ENCODE measurements at places on chromosomes 11 and 22.

GRCh38 chr11:125770583-125770982 is 8.0 kb downstream of the PATE2 start:
- DNase-seq, result no peak

DNA sequence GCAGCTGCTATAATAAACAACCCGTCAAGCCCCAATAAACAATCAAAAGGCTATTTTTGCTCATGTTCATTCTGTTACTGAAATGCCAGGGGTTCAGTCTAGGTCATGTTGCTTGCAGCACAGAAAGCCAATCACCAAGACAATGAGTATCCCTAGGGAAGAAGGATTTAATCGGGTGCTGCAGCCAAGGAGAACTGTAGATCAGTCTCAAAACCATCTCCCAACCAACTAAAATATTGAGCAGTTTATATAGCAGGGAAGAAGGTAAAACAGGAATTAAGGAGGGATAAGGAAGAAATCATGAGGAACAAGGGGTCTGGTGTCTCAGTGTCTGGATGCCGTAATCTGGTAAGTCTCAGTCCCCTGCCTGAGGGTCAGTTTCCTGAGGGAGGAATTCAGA is 169.5 kb downstream of the BLID start:
- DNase-seq, result no peak

DNA sequence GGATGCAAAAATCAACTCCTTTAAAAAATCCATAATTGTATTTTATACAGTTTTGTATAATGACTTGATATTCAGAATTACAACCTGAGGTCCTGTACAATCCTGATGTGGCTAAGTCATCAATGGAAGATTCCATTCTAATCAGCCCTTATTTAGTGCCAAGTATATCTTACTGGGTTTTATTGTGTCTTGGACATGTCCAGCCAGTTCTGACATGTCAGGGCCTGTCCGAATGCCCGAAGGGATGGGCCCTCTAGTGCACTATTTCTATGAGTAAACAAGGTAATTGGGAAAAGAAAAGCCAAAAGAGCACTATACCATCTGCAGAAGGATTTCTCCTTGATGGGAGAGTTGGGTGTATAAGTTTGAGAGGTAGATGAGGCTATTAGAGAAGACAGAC is 412.9 kb downstream of the METTL15 start:
- DNase-seq, result no peak

GRCh38 chr22:38506118-38506962 is at the start of gene DDX17:
DDX17 (minus strand) TSS chr22:38506311.
- DNase-seq, result peak; percentile 88

DNA sequence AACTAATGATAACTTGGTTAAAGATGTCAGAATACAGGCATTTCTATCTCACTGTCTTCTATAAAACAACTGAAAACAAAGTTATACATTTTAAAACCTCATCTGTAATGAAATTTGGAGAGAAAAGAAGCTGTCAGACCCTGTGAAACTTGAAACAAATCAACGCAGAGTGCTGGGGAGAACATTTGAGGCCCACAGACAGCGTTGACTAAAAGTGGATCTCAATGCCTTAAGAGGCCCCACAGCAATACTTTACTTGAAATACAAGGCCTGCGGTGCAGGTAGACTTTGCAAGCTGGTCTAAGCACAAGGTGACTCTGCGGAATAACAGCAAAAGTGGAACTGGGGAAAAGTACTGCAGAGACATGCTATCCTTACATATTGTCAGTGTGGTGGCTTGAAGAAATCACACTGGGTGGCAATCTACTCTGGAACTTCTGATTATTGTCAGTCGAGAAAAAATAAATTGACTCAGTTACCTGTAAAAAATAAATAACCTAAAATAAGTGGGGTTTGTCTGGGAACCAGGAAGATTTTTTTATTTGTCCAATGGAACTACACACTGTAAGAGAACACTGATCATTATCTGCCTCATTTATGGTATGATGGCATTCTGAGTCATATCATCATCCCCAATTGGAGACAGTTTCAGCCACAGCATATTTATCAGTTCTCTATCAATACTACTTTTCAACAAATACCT is 138.9 kb downstream of the LUZP2 start:
- peak; percentile 41 for DNase-seq

DNA sequence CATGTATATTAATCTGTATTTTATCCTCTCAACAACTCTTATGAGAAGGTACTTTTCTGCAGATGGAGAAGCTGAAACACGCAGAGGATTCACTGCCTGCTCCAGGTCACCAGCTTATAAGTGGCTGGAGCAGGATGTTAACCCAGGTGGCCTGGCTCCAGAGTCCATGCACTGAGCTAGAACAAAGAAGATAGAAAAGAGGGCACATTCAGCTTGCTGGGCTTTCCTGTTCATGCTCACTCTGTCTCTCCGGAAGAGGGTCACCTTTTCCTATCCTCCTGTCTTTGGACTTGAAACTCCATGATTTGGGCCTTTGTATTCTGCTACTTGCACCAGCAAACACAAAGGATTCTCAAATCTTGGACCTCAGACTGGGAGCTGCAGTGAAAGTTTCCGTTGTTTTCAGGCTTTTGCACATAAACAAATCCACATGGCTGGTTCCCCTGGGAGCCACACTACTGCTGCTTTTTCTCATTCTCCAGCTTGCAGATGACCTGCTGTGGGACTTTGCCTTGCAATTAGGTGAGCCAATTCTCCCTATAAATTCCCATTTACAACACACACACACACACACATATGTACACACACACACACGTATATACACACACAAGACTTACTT is 117.3 kb upstream of the GRK3 start:
- DNase-seq, result no peak

GRCh38 chr11:94873916-94874540 is 99.3 kb downstream of the CWC15 start:
- no peak for DNase-seq

DNA sequence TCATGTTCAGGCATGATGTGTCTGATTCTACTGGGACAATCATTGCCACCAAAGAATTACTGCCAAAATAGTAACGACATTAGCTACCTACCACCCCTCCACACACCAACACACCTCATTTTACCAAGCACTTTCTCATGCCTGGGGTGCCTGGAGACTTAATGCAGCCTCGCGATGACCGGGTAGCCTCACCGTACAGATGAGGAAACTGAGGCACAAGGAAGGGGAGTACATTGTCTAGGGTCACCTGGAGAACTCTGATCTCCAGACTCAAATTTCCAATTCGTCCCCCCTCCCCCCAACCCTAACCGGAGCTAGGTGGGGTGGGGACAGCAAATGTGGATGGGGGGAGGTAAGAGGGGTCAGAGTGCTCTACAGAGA is 2.7 kb upstream of the RTN4RL2 start:
- no peak for DNase-seq

GRCh38 chr11:31870609-31871309 is 59.6 kb upstream of the PAX6 start:
- DNase-seq, result peak; percentile 55

GRCh38 chr11:129090056-129090455 is 102.1 kb downstream of the ARHGAP32 start:
- no peak for DNase-seq

DNA sequence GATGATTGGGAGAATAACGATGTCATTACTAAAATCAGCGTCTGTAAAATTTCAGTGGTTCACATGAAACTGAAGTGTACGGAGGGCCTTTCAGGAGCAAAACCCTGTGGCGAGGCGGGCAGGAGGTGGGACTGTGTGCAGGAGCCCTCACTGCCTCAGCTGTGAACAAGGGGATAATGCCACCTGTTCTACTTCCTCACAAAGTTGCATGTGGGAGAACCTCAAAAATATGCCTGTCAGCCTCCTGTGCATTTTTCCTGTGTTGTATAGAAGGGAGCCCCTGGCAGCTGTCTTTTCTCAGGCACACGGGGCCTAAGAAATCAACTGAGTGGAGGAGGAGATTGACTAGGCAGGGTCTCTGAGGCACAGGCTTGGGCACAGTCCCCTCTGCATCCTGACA is 43.0 kb upstream of the MYO18B start:
- DNase-seq, result no peak

DNA sequence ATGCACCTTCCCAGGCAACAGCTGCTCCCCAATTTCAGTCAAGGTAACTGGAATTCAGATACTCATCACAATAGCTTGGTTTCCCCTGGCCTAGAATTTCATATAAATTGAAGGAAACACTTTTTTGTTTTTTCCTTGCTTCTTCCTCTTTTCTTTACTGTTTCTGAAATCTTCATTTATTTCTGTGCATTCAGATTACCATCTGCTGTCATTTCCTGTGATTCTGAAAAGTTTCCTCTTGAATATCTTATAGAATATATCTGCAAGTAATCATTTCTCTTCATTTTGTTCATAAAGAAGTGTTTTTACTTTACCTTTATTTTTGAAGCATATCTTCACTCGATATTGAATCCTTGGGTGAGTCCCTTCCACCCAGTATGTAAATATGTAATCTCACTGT is 85.3 kb downstream of the GAB4 start:
- no peak for DNase-seq

- no peak for DNase-seq
Measured at GRCh38 chr11:59611570-59612565, 3.7 kb downstream of the OSBP start.

DNA sequence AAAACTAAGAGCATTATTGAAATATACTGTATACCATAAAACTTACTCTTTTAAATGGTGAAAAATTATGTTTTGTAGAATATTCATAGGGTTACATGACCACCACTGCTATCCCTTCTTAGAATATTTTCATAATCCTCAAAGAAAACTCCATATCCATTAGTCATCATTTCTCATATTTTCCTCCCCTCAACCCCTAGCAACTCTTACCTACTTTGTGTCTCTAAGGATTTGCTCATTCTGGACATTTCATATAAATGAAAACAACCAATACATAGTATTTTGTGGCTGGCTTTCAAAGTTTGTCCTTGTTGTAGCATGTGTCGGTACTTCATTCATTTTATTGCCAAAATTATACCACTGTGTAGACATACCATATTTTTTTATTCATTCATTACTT is 863.8 kb downstream of the KCNA4 start:
- DNase-seq, result no peak

DNA sequence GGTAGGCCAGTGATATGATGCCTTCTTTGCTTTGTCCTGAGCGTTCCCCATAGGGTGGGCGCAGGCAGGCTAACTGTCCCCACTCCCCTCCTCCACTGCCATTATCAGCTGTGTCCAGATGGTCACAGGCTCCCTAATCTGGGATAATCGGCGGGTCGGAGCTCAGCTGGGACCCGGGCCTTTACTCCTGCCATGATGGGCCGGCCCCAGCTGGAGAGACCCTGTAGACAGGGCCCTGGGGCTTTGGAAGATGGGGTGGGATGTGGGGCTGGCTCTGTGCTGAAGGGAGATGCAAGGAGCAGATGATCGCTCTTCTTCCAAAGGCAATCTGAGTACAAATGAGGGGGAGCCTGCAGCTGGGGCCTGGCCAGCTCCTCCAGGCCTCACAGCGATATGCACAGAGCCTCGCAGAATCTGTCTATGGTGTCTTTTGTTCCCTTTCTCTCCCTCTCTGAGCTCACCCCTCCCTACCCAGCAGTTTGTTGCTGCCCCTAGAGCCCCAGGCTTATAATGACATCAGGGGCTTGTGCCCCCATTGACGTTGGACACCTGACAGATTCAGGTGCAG is 11.9 kb downstream of the KLHL35 start:
- no peak for DNase-seq

DNA sequence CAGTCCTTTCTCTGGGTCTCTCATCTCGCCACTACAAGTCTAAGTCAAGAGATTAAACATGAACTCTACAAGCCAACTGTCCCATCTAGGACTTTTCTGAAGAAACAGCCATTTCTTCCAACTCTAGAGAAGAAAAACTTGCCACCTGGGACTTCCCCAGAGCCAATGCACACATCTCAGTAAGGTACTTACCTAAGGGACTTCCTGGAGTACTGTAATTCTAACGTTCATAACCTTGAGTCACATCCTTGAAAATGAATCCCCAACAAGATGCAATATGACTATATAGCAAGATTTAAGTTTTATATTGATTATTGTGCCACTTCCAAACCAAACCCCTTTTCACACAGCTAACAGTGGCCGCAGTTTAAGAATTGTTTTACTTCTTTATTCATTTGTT is 11.9 kb upstream of the ISX start:
- no peak for DNase-seq

GRCh38 chr11:117820516-117820915 is 4.0 kb downstream of the FXYD2 start:
- no peak for DNase-seq

DNA sequence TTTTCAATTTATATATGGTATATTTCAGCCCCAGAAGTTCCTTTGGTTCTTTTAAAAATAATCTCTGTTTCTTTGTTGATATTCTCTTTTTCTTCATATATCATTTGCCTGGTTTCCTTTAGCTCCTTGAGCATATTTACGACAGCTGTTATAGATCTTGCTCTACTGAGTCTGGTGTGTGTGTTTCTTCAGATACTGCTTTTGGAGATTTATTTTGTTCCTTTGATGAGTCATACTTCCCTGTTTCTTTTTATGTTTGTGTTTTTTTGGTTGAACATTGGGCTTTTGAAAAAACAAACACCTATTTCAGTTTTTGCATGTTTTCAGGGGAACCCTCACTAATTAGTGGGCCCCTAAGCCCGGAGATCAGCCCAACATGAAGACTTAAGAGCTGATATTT is 23.3 kb downstream of the GLB1L2 start:
- DNase-seq, result no peak

- no peak for DNase-seq
Measured at GRCh38 chr11:26580929-26581328, 8.9 kb upstream of the MUC15 start.

DNA sequence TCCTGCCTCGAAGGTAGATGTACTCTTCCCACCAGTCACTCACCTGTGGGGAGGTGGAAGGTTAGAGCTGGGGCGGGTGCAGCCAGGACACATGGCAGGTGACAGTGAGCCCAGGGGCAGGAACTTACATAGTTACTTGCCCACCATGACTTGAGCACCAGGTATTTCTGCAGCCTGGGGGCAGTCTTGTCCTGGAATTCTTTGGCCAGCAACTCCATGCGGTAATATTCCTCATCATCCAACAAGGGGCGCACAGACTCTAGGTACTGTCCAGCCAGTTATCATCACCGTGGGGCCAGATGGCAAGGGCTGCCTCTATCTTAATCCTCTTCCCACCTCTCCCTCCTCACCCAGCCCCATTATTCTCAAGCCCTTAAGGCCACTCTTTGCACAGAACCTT is 2.2 kb downstream of the CPT1B start:
- DNase-seq, result peak; percentile 49

- DNase-seq, result peak; percentile 85
Measured at GRCh38 chr11:110376711-110377324, 52.9 kb upstream of the FDX1 start.

GRCh38 chr11:78079232-78080083 is at the start of gene NDUFC2:
NDUFC2 (minus strand) TSS chr11:78079862; CDS start chr11:78079744, 118 bp downstream.
- DNase-seq, result peak; percentile 78

- peak; percentile 92 for DNase-seq
Measured at GRCh38 chr11:103947546-103947919, 88.9 kb upstream of the DDI1 start.

DNA sequence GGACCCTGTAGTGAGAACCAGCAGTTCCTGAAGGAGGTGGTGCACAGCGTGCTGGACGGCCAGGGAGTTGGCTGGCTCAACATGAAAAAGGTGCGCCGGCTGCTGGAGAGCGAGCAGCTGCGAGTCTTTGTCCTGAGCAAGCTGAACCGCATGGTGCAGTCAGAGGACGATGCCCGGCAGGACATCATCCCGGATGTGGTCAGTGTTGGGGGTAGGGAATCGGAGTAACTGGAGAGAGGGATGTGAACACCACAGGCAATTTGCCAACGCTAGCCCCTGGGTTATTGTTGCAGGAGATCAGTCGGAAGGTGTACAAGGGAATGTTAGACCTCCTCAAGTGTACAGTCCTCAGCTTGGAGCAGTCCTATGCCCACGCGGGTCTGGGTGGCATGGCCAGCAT is 19.9 kb downstream of the MADD start:
- DNase-seq, result no peak

- DNase-seq, result peak; percentile 59
Measured at GRCh38 chr11:124669193-124669592, 4.3 kb downstream of the SIAE start.
